ENCODE measurements at places on chromosomes 13 and 19.

GRCh38 chr13:113942591-113943103 is 31.2 kb downstream of the C13orf46 start:
- DNase-seq = no peak

DNA sequence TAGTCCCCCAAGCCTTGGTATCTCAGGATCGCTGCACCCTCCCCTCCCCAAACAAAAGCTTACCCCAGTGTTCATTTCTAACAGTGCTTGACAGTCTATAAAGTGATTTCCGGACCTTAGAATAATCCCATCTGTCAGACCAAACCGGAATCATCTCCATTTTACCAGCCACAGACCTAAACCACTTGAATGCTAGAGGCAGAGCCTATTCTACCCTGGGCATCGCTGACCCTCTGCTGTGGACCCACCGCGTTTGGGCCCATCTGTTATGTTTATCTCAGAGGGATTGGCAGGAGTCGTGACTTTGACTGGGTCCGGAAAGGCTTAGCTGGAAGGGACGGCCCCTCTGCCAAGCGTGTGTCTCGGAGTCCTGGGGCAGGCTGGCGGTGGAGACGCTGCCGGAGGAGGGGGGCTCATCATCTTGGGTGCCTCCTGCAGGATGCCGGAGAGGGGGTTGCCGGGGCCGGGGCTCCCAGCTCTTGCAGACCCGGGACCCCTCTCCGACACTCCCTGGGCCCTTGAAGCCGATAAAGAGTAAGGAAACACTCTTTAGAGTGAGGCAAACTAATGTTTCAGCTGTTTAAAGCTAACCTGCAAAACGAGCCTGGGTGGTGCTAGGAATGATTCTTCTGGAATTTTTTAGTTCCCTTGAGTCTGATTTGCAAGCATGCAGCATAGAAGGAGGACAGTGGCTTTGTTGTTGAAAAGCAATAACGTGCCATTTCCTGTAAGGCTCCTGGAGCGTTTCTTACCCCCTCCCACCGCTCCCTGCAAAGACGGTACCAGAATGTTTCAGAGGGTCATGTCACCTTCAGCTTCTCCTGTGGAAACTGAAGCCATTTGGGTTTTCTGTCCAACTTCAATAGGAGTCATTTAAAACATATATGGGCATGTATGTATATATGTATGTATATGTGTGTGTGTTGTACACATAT is 1.3 kb downstream of the SLC25A42 start:
- DNase-seq = no peak

- peak; percentile 88 for DNase-seq
Measured at GRCh38 chr19:35673121-35673804, 6.9 kb downstream of the UPK1A start.

- DNase-seq = no peak
Measured at GRCh38 chr19:18494267-18494607, 27.6 kb downstream of the ELL start.

- DNase-seq = no peak
Measured at GRCh38 chr13:103250071-103250470, 183.9 kb upstream of the SLC10A2 start.

GRCh38 chr13:53885997-53886396 is 857.4 kb downstream of the OLFM4 start:
- DNase-seq = no peak

DNA sequence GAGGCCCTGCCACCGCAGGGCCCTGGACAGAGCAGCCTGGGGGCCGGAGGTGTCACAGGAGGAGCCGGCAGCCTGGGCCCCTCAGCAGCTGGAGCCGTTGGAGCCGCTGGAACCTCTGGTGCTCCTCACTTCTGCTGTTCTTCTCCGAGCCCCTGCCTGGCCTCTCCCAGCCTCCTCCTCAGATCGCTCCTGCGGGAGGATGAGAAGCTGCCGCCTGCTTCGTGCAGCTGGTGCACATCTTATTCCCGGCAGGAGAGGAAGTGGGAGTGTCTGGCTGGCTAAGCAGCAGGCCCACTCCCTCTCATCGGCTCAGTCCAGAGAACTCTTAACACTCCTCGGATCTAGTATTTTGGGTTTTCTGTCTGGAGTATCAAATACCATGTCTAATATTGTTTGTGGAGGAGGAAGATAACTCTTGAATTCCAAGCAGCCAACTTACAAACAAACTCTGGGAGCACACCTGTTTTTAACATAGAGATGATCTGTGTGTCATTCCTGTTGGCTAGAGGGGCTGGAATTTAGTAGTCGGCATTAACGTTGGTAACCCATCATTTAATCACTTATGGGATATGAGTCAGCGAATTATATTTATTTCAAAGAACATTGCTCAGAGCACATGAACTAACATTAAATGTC is 37.1 kb upstream of the RNF113B start:
- no peak for DNase-seq

GRCh38 chr13:102956449-102956848 is 109.8 kb downstream of the SLC10A2 start:
- no peak for DNase-seq

DNA sequence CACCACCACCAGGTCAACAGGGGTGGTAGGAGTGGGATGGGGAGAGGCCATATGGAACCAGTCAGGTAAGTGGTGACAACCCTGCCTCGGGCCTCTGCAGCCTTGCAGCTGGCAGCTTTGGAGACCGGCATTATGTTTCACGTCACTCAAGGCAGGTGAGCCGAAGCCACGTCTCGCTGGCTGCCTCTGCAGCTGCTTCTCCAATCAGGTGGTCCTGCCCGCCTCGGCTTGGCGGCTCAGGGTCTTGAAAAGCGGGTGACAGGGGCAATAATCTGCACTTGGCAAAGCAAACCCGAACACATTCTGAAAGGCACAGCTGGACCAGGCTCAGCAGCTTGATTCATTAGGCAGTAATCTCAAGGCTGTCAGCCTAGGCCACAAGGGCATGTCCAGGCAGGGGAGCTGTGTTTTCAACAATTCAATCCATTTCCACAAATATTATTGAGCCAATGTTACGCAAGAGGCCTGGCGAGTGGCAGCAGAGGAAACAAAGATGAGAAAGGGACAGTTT is 77.4 kb upstream of the PCDH8 start:
- no peak for DNase-seq

Measured in HTR-8/SVneo (cell line).